KG1 (cell line): ENCODE measurements at places on chromosomes 16 and 17.
A peak's percentile ranks its signal among the peaks of the same experiment; 100 is the strongest.

- no peak for DNase-seq
These were observed 21.2 kb downstream of the EFCAB5 start for GRCh38 chr17:29962656-29963055.

GRCh38 chr17:76481071-76481655, 13.8 kb downstream of the AANAT start:
- DNase-seq = no peak

- DNase-seq = no peak
These were observed 805 bp upstream of the TANC2 start for GRCh38 chr17:62965174-62965685.

DNA sequence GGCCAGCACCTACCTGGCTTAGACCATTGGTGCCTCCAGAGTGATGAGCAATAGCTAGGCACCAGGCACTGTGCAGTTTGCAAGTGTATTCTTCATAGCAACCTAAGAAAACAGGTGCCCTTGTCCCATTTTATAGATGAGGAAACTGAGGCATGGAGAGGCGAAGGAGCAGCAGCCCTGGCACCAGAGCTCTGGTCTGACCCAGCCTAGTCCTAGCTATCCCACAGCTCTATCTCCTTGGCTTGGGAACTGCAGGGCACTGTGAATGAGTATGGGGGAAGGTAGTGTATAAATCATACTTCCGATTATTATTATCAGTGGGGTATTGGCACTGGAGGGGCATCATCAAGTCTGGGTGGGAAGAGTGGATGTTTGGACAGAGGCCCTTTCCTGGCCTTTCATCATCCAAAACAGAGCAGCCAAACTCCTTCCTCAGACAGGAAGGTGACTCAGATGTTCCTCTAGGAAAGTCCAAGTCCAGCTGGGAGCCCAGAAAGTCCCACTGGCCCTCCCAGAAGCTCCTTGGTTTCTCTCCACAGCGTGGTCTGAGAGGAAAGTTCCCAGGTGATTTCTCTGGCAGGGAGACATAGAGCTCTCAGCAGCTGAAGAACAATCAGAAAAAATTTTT, 32.0 kb upstream of the PLLP start:
- no peak for DNase-seq

- no peak for DNase-seq
These were observed 6.7 kb downstream of the GRIN2C start for GRCh38 chr17:74853048-74853397.

GRCh38 chr17:20116683-20117309, 107.6 kb downstream of the SPECC1 start:
- DNase-seq = no peak

DNA sequence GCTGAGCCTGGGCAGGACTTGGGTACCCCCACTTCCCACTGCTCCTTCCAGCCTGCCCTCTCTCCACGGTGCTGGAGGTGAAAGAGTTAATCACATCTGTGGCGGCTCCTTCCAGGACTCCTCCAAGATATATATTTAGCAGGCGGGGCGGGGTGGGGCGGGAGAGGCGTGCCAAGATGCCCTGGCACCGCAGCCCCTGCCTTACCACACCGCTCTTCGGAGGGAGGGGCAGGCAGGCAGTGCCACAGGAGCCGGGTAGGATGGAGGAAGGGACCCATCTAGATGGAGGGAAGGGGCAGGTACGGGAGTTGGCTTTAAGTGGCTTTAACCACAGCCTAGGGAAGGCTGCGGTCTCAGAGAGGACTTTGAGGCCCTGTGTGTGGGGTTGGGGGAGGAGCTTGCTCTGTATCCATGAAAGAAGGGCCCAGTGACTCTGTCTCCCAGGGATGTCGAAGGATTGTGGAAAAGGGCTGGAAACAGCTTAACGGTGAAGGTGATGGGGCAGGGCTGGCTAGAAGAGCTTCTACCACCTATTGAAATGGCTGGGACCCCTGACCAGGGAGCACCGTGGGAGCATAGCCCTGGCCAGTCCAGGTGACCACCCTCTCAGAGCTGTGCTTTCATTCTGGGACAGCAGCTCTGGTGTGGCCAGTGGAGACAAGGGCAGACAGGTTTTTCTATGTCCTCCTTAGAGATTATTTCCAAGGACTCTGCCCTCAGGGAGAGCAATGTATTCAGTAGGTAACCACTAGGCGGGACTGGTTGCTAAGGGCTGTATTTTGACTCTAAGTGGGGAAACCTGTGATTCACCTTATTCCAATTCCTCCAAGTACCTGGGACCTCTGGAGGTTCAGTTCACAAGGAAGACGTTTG, 13.0 kb downstream of the GPR142 start:
- DNase-seq = no peak

- no peak for DNase-seq
These were observed 823 bp upstream of the NOTUM start for GRCh38 chr17:81961521-81962498.

- no peak for DNase-seq
These were observed 57.0 kb upstream of the TNRC6C start for GRCh38 chr17:77901481-77901880.

DNA sequence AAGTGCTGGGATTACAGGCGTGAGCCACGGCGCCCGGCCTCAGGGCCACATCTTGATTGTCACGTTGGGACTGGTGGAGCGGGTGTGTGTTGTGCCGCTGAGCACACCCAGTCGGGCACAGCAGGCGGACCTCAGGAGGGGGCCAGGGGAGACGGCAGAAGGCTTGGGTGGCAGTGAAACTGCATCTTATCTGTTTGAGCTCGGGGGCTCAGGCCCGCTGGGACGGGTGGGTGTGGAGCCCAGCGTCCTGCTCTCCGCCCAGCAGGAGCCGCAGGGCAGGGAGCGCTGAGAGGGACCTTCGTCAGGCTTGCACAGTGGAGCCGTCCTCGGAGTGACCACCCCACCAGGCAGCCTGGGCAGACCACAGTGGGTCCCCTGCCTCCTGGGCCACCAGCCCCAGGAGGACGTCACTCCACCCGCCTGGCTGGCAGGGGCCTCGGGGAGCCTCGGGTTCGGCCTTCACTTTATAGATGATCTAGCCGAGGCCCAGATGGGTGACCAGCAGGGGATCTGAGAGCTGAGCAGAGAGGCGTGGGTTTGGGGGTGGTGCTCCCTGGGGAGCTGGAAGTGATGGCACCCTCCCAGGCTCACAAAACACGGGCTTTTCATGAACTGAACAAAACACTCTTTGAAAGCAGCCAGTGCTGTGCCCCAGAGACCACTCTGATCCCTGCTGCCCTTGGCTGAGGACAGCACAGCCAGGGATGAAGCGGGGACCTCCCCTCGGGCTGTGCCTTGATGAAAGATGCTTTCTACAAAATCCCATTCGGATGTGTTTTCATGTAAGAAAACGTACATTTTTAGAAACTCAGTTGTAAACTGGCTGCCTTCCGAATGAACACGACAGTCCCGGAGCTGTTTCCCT, 181.1 kb downstream of the SEC14L1 start:
- no peak for DNase-seq

DNA sequence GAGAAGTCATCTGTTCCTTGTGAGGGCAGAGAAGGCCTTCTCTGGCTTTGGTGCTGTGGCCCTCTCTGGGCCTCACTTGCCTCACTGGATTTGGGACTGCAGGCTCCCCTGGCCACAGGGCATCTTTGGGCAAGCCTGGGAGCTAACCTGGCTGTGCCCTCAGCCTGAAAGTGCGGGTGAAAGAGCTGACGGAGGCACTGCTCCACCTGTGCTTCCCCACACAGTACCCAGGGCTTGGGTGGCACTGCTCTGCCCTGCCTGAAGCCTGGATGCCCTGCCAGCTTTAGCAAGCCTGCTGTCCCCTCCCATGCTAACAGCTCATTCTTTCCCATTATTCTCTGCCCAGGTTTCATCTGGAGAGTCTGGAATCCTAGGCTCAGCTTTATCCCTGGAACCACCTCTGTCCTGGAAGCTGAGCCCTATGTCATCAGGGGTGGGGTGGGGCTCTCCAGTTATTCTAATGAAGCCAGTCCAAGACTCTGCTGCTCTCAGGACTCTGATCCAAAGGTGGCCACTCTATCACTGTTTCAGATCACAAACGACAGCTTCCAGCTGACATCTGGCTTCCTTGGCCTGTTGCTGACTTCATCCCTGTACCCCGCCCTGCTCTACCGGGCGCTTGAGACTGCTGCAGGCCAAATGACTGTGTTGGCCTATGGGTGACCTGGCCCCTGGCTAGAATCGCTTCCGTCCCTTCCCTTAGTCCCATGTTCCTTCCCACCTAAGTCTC, 29.3 kb downstream of the HIC1 start:
- no peak for DNase-seq

DNA sequence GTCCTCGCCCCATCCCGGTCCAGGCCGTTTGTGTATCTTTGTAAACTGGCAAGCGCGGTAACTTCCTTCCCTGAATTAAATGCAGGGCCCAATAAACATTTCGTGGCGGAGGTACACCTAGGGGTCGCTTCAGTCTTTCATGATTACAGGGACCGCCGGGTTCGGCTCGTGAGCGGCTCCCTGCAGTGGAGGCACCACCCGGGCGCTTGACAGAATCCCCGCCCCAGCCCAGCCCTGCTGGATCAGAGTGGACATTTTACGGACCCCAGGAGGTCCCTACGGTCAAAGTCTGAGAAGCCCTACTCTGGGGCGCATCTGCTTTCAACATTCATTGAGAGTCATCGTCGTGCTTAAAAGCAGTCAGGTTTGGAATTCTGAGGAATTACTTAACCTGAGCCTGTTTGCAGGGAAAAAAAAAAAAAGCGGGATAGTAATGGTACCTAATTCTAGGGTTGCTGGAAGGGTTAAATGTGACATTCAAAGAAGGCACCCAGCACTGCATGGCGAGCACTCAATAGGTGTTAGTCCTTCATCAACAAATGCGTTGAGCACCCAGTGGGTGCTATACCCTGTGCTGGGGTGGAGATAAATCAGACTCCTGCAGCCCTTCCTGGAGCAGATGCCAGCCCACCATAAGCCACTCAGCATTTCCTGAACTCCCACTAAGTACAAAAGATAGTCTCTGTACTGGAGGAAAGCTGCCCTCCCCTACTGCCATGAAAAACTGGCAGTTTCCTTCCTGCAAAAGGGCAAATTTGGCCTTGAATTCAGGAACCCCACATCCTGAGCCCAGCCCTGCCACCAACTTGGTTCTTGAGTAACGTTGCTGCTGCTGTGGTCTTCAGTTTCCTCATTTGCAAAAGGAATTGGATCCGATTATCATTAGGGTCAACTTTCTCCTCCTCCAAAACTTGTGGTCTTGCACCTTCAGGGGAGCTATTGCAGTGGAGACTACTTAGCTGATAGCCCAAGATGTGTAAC, 658 bp upstream of the DUSP3 start:
- peak; percentile 44 for DNase-seq

DNA sequence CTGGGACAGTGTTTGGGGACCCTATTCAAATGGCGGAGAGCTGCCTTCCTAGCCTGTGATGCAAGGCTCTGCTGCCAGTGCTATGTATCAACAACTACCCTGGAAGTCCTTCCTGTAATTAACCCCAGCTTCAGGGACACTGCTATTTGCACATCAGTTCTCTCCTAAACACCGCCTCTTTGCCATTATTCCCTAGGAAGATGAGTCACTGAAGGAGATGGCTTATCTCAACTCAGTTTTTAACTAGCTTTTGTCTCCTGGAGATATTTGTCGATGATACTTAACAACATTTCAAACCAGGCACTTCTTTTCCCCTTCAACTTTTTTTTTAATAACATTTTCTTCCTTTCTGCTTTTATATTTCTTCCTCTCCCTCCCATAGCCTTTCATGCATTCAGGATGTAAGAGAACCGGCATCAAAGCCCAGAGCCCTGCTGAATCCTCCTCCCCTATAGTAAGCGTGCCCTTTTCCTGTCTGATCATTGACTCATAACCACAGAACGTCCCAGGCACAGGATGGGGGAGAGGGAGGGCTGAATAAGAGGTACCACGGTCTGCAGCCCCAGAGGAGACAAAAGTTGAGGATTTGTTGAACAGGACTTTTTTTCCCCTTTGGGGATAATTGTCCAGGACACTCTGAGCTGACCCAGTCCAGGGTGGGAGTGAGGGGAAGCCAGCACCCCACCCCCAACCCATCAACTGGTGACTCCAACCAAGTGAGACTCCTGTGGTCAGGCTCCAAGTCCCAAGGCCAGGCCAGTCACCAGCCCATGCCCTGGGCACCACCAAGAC, 387.8 kb upstream of the SALL1 start:
- peak; percentile 37 for DNase-seq

DNA sequence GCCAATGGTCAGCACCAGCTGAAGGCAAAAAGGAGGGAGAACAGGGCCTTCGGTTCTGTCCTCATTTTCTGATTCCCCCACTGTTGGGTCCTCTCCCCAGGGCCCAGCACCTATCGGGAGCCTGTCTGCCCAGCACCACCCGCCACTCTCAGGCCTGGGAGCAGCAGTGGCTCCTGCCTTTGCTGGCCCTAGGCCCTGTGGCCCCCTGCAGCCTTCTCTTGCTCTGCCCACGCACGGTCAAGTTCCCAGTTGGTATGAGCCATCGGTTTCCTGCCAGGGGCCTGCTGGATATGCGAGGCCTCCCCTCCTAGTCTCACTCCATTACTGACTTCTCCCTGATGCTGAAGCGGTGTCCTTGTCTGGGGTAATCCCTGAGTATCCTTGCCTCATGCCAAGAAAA, 37.5 kb downstream of the HSBP1 start:
- DNase-seq = no peak

- DNase-seq = no peak
These were observed 26.3 kb downstream of the ZC3H18 start for GRCh38 chr16:88596483-88596882.

DNA sequence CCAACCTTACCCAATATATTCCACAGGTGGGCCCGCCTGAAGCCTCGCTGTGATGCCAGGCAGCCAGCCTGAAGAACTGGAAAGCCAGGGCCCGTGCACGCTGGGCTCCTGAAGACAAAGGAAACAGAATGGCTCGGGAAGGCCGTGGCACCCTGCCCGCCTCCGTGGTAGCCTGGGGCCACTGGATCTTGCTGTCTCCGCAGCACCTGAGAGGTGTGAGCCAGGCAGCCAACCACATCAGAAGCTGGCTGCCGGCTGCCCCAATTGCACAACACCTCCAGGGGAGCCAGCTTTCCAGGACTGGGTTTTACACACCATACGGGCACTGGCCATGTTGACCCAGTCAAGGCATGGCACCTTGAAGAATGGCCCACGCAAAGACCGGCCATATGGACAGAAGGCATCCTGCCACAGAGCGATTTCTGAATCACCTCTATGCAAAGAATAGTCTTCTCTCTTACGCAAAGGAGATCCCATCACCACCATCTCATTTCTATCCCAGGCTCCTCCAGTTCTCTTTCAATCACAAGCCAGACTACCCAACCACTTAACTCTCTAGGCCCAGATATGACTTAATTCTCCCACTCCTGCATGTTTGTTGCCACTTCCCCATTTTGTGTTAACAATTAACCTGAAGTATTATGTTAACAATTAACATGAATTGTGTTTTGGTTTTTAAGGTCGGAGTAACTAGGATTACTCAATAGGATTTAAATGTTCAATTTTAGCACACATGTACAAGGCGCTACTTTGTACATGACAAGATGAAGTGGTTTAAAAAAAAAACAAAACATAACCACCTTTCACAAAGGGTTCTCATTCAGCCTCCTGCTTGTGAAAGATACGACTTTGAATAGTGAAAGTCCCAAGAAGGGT, 32.1 kb downstream of the ZFHX3 start:
- DNase-seq = peak; percentile 16

DNA sequence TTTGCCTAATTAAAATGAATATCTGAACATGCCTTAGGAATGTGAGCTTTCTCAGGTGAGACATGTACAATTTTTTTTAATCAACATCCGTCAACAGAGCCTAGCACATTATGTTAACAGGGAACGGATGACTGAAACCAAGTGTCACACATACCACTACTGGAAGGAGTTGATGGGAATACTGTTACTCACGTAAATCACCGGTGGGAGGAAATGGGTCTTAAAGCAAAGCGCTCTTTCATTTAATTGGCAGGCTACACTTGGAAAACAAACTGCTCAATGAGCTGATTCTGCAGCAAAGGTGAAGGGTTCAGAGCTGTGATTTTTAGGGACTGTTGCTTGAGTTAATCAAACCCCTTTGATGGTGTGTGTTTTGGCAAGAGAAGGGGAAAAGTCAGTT, 4.8 kb downstream of the CPPED1 start:
- DNase-seq = no peak
